ENCODE measurements at places on chromosomes 3 and 15.

DNA sequence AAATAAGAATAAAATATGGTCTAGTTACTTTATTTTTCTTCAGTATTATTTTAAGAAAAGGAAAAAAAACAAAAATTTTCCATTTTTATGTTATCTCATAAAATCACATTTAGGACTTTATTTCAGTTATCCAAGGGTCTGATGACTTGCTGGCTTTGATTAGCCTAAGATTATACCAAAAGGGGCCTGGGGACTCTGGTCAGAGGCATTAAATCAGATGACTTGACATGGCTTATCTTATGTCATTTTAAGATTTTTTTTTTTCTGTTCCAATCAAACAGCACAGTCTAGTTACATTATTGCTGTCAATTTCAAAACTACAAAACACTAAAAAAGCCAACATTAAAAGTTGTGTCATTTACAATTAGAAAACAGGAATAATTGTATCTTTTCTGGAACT lies 725.4 kb upstream of the NR2F2 start:
- no peak for DNase-seq

- no peak for DNase-seq
Measured at GRCh38 chr3:172291650-172292049, 156.6 kb downstream of the GHSR start.

DNA sequence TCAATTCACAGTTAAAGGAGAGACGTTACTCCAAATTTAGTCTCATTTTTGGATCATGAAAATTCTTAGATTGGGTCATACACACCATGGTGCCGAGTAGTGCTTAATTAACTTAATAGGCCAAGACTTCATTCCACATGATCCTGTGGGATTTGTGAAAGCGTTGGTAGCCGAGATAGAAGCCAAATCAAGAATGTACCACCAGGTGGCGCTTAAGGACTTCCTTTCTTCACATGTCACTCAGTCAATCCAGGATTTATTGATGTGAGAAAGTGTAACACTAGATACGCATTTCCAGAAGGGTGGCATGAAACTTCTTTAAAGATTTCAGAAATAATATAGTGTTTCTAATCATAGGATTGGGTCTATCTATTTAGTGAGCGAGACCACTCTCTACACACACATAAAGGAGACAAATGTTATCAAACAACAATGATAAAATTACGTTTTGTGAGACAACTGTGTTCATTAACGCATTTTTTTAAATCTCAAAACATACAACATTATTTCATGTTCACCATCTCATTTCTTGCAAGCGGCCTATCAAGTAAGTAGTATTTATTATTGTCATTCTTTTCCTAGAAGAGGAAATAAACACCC lies 436.1 kb downstream of the CHL1 start:
- DNase-seq = no peak

DNA sequence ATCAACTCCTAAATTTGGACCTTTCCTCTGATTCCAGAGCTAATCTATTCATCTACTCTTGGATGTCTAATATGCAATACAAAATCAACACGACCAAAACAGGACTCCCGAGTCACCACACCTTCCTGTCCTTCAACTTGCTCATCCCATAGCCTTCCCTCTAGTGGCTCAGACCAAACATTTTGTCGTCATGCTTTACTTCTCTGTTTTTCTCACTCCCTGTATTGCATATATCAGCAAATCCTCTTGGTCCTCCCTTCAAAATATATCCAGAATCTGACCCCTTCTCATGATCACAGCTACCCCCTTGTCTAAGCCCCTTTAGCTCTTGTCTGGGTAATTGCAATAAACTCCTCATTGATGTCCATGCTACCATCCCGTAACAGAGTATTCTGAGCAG lies 30.5 kb upstream of the DCP1A start:
- no peak for DNase-seq

GRCh38 chr3:100045696-100046095 lies 68.6 kb downstream of the FILIP1L start:
- peak; percentile 26 for DNase-seq

DNA sequence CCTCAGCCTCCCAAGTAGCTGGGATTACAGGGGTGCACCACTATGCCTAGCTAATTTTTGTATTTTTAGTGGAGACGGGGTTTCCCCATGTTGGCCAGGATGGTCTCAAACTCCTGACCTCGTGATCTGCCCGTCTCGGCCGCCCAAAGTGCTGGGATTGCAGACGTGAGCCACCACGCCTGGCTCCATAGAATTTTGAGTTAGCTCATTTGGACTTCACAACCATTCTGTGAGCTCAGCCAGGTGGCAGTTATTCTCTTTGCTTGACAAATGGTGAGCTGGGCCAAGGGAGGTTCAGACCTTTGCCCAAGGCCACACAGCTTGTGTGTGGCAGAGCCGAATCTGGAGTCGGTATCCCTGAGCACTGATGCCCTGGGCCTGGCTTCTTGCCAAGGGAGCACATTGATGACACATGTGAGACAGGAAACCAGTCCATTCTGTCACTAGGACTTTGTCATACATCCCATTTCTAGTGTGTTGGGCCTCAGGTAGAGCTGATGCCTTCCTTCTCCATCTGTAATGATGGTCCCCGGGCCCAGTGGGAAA lies 17.6 kb downstream of the PODXL2 start:
- no peak for DNase-seq

GRCh38 chr3:45816544-45816943 lies 20.2 kb upstream of the SLC6A20 start:
- peak; percentile 85 for DNase-seq

DNA sequence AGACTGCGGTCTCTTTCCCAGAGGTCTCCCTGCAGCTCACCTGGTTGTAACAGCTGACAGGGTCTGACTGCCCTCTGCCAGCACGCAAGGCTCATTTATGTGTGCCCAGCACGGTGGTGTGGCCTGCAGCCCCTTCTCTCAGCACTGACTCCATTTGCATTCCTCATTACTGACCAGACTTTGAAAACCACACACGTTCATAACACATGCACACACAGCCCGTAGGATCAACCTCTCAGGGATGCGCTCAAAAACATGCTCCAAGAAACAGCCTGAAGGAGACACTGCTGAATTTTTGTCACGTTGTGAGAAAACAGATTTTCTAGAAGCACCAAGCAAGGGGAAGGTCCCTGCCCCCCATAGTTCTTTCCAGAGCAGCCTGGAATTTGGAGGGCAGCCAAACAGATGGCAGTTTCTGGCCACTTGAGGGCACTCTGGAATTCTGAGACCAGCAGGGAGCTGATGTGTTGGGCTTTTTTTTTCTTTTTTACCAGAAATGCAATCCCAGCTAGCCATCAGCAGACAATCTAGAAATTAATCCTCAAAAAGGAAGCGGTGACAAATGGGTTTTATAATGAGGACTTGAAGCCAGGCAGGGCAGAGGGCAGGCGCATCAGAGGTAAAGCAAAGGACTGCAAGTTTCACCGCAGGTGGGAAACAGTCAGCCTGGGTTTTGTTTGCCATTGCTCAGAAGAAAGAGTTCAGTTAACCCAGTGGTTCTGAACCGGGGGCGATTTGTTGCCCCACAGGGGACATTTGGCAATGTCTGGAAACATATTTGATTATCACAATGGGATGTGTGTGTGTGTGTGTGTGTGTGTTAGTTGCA lies 170.5 kb upstream of the PROK2 start:
- DNase-seq = peak; percentile 54

DNA sequence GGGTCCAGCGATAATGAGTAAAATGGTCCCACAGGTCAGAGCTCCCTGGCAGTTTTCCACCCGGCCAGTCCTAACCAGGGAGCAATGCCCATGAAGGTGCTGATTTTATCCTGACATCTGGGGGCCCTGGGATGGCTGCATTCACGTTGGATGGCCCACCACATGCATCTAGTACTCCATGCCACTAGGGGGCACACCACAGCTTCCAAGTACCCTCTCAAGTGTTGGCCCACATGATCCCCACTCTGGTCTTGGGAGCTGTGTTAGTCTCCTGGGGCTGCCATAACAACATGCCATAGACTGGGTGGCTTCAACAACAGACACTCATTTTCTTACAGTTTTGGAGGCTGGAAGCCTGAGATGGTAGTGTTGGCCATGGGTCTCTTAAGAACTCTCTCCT lies 225.5 kb downstream of the SLCO3A1 start:
- no peak for DNase-seq

DNA sequence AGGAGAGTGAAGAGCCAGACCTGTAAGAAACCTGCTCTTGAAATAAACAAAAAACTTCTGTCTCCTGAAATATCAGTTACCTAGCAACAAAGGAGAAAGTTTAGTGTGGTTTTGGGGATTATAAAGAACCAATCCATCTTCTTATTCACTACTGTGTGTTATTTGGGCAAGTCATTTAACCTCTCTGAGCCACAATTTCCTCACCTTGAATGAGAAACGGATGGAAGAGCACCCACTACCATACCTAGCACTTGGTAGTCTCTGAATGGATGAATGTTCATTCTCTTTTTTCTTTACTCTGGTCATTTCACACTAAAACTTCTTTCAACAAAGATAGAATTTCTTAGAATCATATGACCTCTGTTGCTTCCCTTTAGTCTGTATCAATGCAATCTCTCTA lies 45.2 kb downstream of the PTPN9 start:
- no peak for DNase-seq

DNA sequence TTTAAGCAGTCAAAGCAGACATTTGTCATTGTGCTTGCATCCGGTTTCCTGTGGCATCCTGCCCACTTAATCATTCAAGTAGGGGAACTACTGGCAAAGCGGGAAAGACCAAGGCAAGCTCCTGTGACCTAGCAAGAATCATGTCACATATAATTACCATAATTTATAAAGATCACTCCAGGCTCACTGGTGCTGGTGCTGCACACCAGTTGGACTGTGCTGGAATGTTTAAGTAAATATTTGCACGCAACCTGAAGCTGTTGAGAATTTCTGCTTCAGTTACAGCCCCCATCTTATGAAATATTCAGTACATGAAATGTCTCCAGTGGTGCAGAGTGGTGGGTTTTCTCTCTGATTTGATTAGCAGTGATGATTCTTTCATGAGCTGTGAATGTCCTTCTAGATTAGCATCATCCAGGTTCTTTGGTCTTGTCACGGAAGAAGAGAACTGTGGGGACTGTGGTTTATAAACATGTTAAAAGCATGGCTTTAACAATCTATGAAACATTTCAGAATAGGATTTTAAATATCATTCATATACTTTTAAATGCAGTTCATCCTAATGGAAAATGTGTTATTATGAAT lies 621.3 kb upstream of the EPHA6 start:
- DNase-seq = no peak

DNA sequence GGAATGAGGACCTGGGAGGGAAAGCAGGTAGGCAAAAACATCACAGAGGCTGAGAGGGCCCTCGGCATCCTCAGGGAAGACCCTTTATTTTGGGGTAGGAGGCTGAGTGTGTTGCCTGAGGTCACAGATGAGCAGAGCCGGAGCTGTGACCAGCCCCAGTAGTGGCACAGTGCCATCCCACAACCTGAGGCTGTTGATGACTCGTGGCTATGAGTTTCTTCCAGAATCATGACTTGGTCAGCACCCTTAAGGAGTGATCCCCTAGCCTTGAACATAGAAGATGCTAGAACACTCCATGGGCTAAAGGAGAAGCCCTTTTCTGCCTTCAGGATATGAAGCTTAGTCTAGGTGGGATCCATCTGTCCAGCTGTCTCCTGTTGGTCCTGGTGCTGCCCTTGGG lies 19.5 kb upstream of the CXCR6 start:
- no peak for DNase-seq

- DNase-seq = no peak
Measured at GRCh38 chr3:46485779-46486175, 12.0 kb upstream of the RTP3 start.

DNA sequence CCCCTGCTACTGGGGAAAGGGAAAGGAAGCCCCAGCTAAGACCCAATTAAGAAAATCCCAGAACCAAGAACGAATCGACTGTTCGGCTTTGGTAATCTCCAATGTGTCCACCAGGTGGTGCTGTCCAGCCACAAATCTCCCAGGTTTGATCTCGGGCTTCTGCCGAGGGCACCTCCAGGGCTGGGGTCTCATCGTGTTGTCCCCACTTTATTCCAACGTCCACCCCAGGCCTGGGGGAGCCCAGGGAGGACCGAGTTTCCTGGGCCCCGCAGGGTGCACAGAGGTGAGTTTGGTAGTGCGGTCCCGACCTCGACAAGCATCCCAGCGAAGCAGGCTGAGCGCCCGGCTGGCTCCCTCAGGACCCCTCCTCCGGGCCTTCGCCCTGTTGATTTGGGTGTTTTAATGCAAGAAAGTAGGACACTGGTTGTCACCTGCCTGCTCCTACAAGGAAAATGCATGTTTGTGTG lies 185.1 kb downstream of the GOLGA6L6 start:
- DNase-seq = no peak

DNA sequence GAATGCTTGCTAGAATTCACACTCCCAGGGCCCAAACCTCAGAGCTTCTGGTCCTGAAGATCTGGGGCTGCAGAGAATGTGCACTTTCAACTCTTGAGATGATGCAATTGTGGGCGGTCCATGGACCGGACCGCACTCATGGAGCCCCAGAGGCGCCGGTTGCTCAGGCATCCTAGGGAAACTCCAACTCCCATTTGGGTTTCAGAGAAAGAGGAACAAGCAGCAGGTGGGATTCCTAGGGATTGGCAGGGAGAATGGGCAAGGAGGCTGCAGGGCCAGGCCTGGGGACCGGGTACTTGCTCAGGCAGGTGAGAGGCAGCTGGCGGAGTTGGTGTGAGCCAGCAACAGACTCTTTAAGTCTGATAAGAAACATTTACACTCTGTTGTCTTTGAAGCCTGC lies 3.5 kb downstream of the NOX5 start:
- no peak for DNase-seq

DNA sequence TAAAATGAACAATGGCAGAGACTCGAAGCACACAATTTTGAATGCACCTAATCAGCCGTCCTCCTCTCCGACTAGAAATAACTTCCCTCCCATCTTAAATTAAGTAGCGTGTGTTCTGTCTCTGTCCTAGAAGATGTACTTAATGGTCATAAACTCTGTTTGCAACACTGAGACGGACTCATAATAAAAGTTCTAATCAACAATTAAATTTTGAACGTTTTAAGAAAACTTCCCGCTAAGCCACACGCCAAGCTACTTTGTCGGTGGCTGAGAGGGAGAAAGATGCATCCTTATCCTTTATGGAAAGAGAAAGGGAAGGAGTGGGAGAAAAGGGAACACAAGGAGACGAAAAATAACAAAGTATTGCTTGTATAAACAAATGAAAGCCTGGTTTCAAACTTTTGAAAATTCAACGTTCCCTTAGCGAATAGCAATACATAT lies 989 bp downstream of the GNB4 start:
- DNase-seq = no peak

GRCh38 chr15:59366333-59367021 lies 6.2 kb downstream of the MYO1E start:
- no peak for DNase-seq

DNA sequence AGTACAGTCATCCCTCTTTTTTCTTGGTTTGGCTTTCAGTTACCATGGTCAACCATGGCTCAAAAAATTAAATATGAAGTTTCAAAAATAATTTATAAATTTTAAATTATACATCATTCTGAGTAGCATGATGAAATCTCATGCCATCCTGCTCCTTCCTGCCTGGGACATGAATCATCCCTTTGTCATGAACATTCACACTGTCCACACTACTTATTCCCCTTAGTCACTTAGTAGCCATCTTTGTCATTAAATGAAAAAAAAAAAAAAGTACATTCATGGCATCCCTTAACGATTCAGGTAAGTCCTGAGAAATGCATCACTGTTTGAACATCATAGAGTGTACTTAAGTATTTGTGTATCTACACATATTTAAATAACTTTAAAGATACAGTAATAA lies 1046.3 kb downstream of the ROBO2 start:
- DNase-seq = no peak

GRCh38 chr15:75360391-75360790 lies 8.0 kb downstream of the MAN2C1 start:
- no peak for DNase-seq
